ENCODE measurements at places on chromosomes 2 and 18.

DNA sequence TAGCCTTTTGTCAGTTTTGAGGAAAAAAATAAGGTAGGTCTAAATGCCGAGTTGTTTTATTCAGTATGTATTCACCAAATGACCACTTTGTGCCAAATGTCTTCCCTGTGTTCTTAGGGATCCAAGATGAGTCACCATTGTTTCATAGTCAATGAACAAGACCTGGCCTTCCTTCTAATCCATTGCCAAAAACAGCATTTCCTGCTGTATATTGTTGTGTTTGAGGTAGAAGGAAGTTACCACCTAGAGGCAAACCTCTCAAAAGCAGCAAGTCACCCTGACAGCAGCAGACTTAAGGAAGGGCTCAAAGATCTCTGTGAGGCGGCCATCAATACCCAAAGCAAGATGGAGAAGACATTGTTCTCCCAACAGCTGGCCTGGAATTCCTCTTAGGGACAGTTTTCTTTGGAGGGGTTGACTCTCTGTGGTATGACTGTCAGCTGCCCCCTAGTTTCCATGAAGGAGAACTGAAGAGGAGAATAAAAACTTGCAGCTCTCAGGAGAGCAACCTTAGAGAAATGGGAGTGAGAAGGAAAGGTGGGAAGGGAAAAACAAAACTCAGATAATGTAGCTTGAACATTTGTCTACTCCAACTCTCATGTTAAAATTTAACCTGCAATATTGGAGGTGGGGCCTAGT is 328.3 kb downstream of the LRATD1 start:
- no peak for DNase-seq

GRCh38 chr18:44921974-44922373 is 241.3 kb downstream of the SETBP1 start:
- DNase-seq, result no peak

GRCh38 chr2:42567806-42568400 is 529 bp upstream of the MTA3 start:
- peak; percentile 34 for DNase-seq

DNA sequence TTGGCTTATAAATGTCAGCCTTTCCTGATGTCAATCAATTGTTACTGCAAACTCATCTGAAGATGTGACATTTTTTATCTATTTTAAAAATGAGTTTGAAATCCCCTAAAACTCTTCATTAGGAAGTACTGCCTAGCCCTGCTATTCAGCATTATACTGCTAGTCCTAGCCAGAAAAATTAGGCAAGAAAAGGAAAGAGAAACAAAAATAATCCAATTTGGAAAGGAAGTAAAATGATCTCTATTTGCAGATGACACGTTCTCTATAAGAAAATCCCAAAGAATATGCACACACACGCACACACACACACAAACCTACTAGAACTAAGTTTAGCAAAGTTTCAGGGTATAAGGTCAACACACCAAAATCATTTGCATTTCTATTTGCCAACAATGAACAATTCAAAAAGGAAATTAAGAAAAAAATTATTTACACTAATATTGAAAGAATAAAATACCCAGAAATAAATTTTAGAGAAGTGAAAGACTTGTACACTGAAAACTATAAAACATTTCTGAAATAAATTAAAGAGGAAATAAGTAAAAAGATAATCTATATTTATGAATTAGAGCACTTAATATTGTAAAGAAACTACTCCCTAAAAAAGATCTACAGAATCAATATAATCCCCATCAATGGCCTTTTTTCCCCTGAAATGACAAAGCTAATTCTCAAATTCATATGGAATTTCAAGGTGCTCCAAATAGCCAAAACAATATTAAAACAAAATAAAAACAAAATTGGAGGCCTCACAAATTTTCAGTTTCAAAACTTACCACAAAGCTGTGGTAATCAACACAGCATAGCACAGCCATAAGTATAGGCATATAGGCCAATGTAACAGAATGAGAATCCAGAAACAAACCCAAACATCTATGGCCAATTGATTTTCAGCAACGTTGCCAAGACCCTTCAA is 433.7 kb upstream of the TRIB2 start:
- DNase-seq, result no peak

DNA sequence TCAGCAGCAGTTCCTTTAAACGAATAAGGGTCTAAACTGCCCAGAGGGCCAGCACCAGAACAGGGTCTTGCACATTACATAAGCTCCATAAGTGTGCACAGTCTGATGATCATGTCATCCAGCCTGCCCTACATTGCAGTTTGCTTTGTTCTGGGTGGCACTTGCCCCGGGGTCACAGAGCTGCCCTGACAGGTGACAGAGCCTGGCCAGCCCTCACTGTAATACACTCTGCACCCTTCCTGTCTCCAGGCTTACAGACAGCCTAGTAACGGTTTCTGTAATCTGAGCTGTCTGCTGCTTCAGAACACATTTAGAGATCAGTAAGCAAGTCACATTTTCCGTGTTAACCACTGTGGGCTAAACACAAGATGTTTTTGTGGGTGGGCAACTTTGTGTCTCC is 213.3 kb downstream of the FAM210A start:
- DNase-seq, result no peak

- DNase-seq, result peak; percentile 48
Measured at GRCh38 chr2:22697054-22697788, 687.8 kb upstream of the KLHL29 start.

All from right lung (tissue), 10 donors.